ENCODE measurements at places on chromosomes 5 and 9.

GRCh38 chr9:34085581-34086500, 37.2 kb upstream of the UBAP2 start:
- no peak for DNase-seq

GRCh38 chr9:81410201-81410600, 279.1 kb downstream of the TLE1 start:
- DNase-seq: no peak

GRCh38 chr9:123796618-123797484, 133.1 kb downstream of the DENND1A start:
- DNase-seq: no peak

- no peak for DNase-seq
These were observed 1.1 kb upstream of the PDCD6 start for GRCh38 chr5:270340-270739.

DNA sequence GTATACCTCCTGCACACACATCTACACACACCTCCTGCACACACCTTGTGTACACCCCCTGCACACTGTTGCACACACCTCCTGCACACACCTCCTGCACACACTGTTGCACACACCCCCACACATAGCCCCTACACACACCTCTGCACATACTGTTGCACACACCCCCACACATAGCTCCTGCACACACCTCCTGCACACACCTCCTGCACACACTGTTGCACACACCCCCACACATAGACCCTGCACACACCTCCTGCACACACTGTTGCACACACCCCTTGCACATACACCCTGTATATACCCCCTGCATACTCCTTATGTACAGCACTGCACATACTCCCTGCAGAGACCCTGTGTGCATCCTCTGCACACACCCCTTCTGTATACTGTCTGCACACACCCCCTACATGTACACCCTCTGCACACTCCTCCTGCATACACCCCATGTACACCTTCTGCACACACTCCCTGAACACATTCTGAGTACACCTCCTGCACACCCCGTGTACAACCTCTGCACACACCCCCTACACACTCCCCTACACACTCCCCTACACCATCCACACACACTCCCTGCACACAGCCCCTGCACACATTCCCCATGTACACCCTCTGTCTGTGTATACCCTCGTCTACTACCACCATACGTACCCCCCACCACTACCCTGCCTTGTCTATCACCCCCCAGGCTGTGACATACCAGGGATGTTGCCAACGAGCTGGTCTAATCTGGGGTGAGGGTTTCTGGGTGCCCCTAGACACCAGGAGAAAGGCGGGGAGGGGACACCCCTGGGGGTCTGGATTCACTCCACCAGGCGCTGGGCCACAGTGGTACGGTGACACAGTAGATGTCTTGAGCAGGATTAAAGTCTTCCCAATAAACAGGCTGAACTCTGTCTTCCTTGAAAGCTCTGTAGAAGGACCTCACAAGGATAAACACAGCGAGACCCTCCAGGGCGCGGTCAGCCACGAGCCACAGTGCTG, 1.1 kb upstream of the CEP72 start:
- DNase-seq: no peak

GRCh38 chr5:145585443-145586148, 249.5 kb downstream of the PRELID2 start:
- DNase-seq: no peak

- peak; percentile 25 for DNase-seq
These were observed 5.4 kb upstream of the HBEGF start for GRCh38 chr5:140351609-140352334.

DNA sequence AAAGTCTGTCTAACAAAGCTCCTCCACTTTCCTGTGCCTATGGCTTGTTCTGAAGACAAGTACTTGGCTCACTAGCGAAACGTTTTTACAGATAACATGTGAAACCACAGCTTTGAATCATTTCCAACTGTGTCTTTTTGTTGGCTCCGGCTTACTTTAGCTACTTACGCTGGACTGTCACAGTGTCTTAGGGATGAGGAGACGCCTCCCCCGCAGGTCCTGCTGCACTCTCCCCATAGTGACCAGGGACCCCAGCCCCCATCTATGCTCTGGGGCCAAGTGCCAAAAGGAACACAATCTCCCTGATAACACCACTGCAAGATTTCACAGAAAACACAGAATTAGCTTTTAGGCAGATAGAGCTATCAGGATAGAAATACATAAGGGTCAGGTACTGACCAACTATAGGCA, 219.1 kb downstream of the ADAMTS6 start:
- no peak for DNase-seq

- DNase-seq: no peak
These were observed 101.1 kb upstream of the GNAQ start for GRCh38 chr9:78132701-78133058.

DNA sequence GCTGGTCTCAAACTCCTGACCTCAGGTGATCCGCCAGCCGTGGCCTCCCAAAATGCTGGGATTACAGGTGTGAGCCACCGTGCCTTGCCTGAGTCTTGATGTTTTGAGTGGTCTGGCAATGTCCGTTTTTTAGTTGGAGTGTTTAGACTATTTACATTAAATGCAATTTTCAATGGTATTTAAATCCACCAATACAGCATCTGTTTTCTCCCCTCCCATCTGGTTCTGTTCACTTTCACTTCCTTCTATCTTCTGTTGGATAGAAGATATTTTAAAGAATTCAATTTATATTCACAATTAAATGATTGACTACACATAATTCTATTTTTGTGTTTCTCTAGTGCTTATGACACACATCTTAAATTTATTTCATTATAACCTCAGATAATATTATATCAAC, 26.0 kb upstream of the PCAT7 start:
- no peak for DNase-seq

GRCh38 chr9:89339807-89340206, 21.5 kb downstream of the SECISBP2 start:
- no peak for DNase-seq

DNA sequence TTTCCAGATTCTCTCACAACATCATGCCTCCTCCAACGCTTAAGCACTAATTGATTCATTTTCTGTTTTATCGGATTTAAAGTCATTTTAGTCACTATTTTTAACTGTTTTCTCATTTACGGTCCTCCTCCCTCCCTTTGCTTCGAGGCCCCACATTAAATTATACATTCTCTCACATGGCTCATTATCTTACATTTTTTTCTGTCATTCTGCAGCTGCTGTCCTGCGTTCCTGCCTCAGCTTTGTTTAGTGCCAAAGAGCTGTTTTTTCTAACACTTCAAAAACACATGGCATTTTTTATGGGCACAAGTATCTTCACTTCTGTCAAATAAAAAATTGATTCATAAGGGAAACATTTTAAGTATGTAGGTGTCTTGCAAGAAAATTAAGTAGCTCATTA, 130.1 kb upstream of the FST start:
- no peak for DNase-seq

- no peak for DNase-seq
These were observed 33.4 kb upstream of the ARAP3 start for GRCh38 chr5:141715346-141715905.

DNA sequence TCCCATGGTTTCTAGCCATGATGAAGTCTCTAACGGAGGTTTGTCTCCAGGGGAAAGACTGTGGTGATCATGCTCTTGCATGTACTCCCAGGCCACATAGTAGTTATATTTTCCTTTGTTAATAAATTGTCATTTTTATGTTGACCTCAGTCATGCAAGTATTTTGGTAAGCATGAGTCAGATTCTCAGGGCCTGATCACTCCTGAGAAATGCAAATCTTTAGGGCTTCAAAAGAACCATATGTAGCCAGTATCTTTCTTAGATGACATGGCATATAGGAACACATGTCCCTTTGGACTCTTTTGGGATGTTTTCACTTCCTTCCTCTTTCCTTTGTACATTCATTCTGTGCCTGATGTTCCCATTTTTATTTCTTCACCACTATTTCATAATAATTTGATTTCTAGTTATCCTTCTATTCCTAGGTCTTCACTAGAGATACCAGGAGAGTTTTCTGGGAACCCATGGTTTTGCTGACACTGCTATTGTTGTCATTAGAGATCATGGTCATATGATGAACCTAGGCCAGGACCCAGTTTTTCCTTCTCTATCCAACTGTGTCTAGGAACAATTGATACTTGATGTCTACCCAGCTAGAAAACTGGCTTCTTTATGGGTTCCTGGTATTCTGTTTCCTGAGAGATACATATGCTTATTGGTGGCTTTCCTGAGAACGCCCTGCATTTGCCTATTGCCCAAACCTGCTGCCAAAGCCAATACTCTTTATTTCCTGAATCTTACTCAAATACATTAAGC, 248.1 kb upstream of the NREP start:
- DNase-seq: no peak

- no peak for DNase-seq
These were observed 7.6 kb upstream of the ZNF474 start for GRCh38 chr5:122121479-122122465.

DNA sequence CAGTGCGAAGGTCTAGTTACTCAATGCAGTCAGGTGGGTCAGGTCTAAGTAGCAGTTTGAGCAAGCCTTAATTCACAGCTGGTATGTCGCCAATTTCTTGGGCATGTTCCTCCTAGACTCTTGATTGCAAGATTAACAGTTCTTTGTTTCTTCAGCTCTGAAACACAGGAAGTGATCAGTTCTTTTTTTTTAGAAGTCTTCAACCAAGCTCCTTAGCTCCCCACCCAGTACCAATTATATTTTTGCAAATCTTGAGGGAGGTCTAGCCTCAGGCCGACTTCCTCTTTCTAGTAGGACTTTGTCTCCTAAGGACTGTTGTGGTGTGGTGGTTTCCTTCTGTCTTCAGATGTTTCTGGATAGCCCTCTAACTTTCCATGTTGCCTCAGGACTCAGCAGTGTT, 2054.2 kb downstream of the MAT2B start:
- no peak for DNase-seq

GRCh38 chr5:14587150-14587549, 5.6 kb downstream of the OTULINL start:
- no peak for DNase-seq

DNA sequence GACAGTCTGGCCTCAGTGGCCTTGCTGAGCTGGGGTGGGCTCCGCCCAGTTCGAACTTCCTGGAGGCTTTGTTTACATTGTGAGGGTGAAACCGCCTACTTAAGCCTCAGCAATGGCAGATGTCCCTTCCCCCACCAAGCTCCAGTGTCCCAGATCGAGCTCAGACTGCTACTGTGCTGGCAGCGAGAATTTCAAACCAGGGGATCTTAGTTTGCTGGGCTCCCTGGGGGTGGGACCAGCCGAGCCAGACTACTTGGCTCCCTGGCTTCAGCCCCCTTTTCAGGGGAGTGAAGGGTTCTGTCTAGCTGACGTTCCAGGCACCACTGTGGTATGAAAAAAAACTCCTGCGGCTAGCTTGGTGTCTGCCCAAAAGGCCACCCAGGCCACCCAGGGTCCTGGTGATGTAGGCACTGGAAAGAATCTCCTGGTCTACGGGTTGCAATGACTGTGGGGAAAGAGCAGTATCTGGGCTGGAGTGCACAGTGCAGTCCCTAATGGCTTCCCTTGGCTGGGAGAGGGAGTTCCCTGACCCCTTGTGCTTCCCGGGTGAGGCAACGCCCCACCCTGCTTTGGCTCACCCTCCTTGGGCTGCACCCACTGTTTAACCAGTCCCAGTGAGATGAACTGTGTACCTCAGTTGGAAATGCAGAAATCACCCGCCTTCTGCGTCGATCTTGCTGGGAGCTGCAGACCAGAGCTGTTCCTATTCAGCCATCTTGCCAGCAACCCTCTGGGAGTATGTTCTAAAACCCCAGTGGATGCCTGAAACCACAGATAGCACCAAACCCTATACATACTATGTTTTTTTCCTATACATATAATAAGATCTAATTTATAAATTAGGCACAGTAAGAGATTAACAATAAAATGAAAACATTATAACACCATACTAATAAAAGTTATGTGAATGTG, 95.5 kb downstream of the TMEM161B start:
- no peak for DNase-seq

- DNase-seq: no peak
These were observed 140.3 kb downstream of the AOPEP start for GRCh38 chr9:94866770-94867169.

GRCh38 chr5:91532281-91532680, 149.2 kb upstream of the ARRDC3 start:
- no peak for DNase-seq
